ENCODE measurements at places on chromosomes 3 and 15.

GRCh38 chr15:98657721-98658120, 9.4 kb downstream of the IGF1R start:
- DNase-seq, result no peak

DNA sequence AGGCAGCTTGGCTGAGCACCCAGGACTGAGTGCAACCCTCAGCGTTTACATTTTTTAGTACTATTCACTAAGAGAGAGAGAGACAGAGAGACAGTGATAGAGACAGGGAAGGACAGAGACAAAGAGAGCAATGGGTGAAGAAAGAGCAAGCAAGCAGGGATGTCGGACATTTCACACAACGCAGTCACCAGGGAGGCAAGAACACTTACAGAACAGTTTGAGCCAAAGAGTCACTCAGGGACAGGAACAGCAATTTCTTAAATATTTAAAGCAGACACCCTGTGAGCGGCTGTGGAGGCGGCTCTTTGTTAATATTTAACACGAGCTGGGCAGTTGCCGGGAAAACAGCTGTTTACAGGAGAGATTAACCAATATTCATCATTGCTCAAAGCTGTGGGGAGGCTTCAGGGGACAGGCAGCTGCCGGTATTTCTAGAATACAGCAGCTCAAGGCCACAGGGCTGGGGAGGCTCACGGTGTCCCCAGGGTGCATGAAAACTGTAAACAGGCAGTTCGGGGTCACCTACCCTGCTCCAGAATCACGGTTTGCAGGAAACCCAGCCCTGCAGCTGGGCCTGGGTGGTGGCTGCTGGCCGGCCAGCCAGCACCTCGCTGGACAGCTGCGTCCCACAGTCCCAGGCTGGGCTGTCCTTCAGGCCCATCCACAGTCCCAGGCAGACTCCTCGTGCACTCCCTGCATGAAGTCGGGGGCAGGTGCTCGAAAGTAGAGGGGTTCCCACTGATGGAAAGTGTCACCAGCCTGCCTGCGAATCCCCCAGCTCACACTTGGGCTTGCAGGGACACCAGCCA, 38.8 kb upstream of the PCSK6 start:
- no peak for DNase-seq

DNA sequence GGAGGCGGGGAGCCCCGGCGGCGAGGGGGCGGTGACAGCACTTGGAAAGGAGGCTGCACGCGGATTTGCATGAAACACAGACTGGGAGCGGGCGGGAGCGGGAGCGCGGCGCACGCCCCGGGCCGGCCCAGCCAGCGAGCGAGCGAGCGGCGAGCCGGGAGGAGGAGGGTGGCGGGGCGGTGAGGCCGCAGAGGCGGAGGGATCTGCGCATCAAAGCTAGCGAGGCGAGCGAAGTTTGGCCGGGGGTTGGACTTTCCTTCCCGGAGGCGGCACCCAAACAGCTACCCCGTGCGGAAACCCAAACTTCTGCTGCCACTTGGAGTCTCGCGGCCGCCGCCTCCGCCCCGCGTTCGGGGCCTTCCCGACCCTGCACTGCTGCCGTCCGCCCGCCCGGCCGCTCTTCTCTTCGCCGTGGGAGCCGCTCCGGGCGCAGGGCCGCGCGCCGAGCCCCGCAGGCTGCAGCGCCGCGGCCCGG, at the start of gene SMAD3:
TSS of gene SMAD3 (plus strand) at position 72 of the 475 bp plus-strand sequence. CDS start 553 bp downstream, outside the sequence.
- peak; percentile 97 for DNase-seq

DNA sequence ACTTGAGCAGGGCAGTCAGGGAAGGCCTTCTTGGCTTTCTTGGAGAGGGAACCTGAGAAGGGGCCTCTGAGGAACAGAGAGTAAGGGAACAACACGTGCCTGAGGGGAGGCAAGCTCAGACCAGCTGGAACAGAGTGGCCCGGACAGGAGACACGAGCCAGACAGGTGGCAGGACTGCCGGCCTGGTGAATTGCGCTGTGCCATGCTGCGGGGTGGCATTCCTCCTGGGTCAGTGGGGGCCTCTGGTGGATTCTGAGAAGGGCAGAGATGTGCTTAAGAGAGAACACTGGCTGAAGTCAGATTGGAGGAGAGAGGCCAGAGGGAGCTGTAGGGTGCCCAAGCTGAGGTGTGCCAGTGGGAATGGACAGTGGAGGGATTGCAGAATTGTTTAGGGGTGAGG, 4.9 kb downstream of the CHAC1 start:
- DNase-seq, result no peak

GRCh38 chr3:163541629-163542028, 1536.7 kb downstream of the SI start:
- no peak for DNase-seq

GRCh38 chr3:56410576-56410975, 57.7 kb downstream of the ERC2 start:
- DNase-seq, result peak; percentile 19

DNA sequence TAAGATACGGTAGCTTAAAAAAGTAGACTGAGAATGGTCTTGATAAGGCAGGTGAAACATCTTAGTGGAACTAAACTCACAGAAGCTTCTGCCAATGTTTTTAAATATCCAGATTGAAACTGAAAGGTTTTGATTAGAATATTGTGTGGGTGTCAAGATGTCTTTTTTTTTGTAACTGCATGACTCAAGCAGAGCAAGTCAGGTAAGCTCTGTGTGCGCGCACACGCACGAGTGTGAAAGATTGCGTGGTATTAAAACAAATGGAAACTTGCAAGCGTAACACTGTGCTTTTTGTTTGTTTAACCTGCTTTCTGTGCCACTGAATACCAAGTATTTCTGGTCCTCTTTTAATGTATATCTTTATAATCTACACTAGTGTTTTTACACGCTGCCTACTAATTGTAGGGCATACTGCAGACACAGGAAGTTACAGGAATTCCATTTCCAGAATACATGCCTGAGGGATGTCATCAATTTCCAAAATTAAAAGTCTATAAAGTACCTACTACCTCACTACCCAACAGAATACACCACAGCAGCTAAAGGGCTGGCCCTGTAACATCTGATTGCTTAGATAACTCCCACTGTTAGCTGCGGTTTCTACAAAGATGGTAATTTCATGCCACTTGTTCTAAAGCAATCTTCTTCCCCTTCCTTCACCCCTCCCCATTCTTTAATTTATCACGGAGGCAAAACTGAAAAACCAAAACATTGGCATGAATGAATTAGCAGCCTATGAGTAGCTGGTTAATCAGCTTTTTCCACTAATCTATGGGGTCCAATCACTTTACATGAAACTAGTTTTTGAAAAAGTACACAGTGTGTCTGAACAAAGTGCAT, 472.8 kb downstream of the SHQ1 start:
- DNase-seq, result no peak

- DNase-seq, result no peak
These were observed 26.7 kb upstream of the CCDC80 start for GRCh38 chr3:112667599-112667998.

DNA sequence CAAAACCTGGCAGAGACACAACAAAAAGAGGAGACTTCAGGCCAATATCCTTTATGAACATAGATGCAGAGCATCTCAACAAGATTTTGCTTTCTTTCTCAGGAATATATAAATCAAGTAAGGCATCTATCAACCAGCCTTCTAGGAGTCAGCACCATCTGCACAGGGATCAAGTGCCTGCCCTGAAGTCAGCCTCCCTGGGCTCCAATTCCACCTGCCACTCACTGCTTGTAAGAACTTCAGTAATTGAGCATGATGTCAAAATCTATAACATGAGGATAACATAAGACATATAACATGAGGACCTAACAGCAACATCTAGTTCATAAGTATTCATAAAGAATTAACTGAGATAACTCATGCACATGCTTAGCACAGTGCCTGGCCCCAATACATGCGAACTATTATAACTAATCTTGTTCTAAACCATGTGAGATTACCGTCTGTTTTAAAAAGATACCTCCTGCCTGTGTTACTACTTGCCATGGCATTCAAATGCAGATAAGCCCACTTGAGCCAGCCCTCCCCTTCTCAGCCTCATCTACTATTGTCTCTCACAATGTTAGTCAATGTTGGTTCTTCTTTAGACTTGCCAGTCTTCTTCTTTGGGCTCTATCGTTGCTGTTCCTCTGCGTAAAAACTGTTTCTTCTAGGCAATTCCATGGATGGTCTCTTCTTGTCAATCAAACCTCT, 91.6 kb downstream of the PLD1 start:
- DNase-seq, result no peak

DNA sequence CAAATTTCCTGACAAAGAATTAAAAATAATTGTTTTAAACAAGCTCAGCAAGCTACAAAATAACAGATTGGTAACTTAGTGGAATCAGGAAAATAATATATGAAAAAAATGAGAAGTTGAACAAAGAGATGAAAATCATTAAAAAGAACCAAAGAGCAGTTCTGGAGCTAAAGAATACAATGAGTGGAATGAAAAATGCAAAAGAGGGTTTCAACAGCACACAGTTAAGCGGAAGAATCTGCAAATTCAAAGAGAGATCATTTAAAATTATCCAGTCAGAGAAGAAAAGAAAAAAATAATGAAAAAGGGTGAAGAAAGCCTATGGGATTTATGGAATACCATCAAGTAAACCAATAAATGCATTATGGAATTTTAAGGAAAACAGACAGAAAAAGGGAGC, 6.2 kb upstream of the GABRR3 start:
- DNase-seq, result no peak

GRCh38 chr3:144522456-144522855, 550.8 kb downstream of the DIPK2A start:
- DNase-seq, result no peak

DNA sequence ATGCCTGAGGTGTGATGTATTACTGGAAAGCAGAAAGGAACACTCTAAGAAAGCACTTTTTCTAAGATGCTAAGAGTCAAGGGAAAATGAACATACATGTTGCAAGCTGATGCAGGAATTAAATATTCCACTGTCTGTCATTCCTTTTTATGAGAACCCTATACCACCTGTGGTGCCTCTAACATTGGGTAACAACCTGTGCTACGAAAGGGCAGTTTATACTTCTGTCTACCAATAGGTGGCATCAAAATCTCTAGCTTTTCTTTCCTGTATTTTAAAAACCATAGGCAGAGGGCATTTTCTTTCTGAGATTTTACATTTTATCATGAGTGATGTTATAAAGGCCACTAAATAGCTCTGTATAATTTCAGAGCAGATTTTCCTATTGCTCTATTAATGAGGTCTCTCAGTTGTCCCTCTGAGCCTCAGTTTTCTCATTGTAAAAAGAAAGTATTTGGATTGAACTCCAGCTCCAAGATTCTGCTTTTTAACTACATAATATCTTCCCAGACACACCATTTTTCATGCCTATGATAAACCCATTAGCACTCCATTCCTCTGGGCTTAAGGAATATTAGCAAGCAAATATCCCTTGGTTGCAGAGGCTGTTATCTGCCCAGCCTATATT, 3.5 kb upstream of the CPNE4 start:
- DNase-seq, result peak; percentile 47

- no peak for DNase-seq
These were observed 121.9 kb downstream of the C3orf70 start for GRCh38 chr3:185030951-185031350.

- peak; percentile 70 for DNase-seq
These were observed 45.6 kb upstream of the TFRC start for GRCh38 chr3:196127308-196128040.

GRCh38 chr15:41790169-41790568, 15.9 kb downstream of the MAPKBP1 start:
- DNase-seq, result no peak

- peak; percentile 17 for DNase-seq
These were observed 103.6 kb downstream of the DAPK2 start for GRCh38 chr15:63942486-63943365.

DNA sequence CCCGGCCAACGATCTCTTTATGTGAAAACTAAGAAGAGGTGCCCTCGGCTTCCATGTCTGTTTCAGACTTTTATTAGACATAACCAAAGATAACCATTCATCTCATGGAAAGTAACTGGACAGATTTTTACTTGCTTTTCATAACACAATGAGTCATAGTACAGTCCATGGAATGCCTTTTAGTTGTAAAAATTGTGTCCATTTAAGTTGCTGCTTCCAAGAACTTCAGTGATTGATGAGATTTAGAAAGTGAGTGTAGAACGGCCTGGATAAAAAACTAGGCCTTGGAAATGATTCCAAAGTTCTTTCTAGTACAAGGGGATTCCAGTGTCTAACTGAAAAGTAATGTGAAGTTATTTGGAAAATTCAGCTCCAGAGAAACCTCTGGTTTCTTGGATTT, 10.8 kb downstream of the EIF2AK4 start:
- DNase-seq, result no peak

- DNase-seq, result no peak
These were observed 500.7 kb upstream of the ARRDC4 start for GRCh38 chr15:97459771-97460170.

DNA sequence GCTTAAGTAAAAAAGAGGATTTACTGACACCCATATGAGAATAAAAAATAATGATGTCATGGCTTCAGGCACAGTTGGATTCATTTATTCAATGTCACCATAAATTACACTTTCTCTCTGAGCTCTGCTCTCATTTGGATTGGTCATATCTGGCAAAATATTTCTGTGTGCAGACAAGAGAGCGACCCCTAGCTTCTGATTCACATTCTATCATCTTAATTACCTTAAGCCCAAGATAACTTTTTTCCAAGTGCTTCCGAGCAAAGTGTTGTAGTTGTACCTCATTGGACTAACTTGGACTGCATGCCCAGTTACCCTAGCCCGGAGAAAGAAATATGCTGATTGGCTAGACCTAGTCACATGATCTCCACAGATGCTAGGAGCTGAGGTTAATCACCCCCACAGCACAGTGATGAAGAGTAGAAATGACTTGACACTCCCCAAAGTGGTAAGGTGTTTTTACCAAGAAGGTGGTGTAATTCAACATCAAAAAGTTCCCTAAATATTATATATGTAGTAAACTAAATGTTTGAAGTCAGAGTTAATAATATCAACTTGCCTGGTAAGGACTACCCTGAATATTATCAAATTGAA, 552.2 kb upstream of the SUCLG2 start:
- DNase-seq, result peak; percentile 1

DNA sequence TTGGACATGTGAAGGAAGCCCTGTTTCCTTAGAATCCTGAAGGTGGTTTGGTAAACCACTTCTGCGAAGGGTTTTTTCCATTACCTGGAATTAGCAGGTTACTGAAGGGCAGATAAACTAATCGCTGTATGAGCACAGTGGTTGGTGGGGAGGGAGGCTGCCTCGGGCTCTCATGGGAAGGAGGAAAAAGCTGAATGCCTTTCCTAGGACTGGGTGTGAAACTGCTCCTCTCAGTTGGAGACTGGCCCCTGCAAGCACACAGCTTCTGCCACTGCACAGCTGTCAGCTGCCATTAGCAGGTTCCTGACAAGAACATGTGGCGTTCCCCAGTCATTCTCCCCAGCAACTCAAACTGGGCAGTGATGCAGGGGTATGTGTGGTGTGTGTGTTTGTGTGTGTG, 376.3 kb downstream of the GAP43 start:
- DNase-seq, result peak; percentile 84

GRCh38 chr15:39833515-39833981, 50.9 kb upstream of the FSIP1 start:
- DNase-seq, result no peak

- DNase-seq, result no peak
These were observed 281.9 kb upstream of the DPH6 start for GRCh38 chr15:35827911-35828310.

Measured in mesendoderm (in vitro differentiated cells).